ENCODE measurements at places on chromosomes 16 and 17.
A peak's percentile ranks its signal among the peaks of the same experiment; 100 is the strongest.

- DNase-seq, result no peak
These were observed 23.7 kb downstream of the CACNG4 start for GRCh38 chr17:66988069-66988798.

GRCh38 chr17:44921122-44921882 lies 6.0 kb upstream of the GFAP start:
- no peak for DNase-seq

DNA sequence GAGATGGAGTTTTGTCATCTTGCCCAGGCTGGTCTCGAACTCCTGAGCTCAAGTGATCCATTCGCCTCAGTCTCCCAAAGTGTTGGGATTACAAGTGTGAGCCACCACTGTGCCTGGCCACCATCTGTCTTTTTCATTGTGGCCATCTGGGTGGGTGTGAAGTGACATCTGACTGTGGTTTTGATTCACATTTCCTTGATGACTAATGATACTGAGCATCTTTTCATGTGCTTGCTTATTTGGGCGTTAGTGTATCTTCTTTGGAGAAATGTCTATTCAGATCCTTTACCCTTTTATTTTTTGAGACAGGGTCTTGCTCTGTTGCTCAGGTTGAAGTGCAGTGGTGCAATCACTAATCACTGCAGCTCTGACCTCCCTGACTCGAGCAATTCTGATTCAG lies 53.9 kb upstream of the ERN1 start:
- DNase-seq, result peak; percentile 25

GRCh38 chr17:50292465-50292864 lies 18.2 kb downstream of the TMEM92 start:
- no peak for DNase-seq

- no peak for DNase-seq
These were observed 18.0 kb downstream of the WDR45B start for GRCh38 chr17:82630212-82630611.
